ENCODE measurements at places on chromosomes 16 and 17. TPM values are rescaled to one million over a fixed set of nuclear protein-coding genes. Genes with fewer than 3 reads are reported as not detected.

DNA sequence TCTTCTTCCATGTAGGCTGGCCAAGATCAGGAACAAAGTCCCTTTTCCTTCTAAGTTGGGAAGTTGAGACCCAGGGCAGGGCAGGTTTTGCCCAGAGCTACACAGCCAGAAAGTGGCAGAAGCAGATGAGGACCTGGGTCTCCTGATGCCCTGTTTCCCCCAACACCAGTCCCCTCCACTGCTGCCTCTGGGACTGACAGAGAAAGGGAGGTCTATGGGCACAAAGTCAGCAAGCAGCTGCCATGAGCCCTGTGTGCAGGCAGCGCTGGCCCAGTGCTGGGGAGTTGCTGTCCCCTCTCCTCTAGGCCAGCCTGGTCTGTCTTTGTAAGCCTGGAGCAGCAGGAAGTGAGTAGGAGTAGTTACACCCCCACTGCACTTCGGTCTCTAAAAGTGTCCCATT is 46.9 kb upstream of the NKD1 start:
- H3K27me3 ChIP-seq: peaks cover 2% of the 10 kb centered on the region
- no peak overlapping the region for H3K4me3 ChIP-seq
- DNase-seq: no peak

GRCh38 chr17:15112846-15113617 is 152.1 kb downstream of the PMP22 start:
- no peak for DNase-seq
- no peaks in the 10 kb centered on the region for H3K36me3 ChIP-seq
- no peaks in the 10 kb centered on the region for H3K27me3 ChIP-seq
- H3K27ac ChIP-seq: no peak overlapping the region
- H3K4me3 ChIP-seq: no peak overlapping the region

Gene FOXJ1
- polyA plus RNA-seq: not detected

GRCh38 chr17:27418366-27418615 is 38.0 kb upstream of the KSR1 start:
- no peaks in the 10 kb centered on the region for H3K27me3 ChIP-seq
- H3K4me1 ChIP-seq: no peaks in the 10 kb centered on the region

GRCh38 chr16:23667355-23667659 is 11.4 kb upstream of the PLK1 start:
- H3K36me3 ChIP-seq: peaks cover 16% of the 10 kb centered on the region
- no peaks in the 10 kb centered on the region for H3K4me1 ChIP-seq

DNA sequence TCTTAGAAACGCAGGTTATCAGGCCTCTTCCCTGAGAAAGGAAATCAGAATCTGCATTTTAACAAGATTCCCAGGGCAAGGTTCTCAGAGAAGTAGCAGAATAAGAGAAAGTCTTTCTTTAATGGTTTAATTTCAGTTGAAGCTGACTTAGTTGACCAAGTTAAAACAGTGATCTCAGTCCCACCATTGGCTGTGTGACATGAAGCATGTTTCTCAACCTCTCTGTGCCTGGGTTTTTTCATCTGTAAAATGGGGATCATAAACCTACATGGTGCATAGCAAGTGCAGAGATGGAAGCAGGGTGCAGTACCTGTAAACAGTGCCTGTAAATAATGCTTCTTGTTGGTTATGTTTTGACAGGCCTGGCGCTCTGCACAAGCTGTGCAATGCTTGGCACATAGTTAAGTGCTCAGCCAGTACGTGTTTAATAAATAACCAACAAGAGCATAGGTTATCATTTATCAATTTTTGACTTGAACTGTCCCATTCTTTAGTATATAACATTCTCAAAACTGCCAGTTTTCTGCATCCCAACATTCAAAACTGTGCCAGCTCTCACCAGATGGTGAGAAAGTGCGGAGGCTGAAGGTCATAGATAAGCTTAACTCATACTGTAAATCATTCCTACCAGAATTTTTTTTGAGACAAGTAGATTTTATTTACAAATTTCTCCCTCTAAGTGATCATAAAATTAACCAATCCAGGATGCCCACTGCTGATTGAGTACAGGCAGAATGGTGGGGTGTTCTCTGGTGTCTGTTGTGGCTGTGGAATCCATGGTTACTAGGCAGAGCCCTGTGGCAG is 6.9 kb downstream of the C17orf67 start:
- no peak overlapping the region for H3K4me3 ChIP-seq
- H3K27me3 ChIP-seq: no peaks in the 10 kb centered on the region
- H3K36me3 ChIP-seq: peaks cover 5% of the 10 kb centered on the region
- DNase-seq: no peak

GRCh38 chr17:76643553-76644148 is at the start of gene ST6GALNAC1:
TSS of gene ST6GALNAC1 (minus strand) at chr17:76643757. CDS start at chr17:76643638, 119 bp downstream.
- peaks cover 8% of the 10 kb centered on the region for H3K36me3 ChIP-seq
- peaks cover 9% of the 10 kb centered on the region for H3K27me3 ChIP-seq
- H3K27ac ChIP-seq: no peak within 1 kb of the TSS
- H3K4me3 ChIP-seq: no peak within 1 kb of the TSS
- no peak for DNase-seq
- H3K4me1 ChIP-seq: no peaks in the 10 kb centered on the region

DNA sequence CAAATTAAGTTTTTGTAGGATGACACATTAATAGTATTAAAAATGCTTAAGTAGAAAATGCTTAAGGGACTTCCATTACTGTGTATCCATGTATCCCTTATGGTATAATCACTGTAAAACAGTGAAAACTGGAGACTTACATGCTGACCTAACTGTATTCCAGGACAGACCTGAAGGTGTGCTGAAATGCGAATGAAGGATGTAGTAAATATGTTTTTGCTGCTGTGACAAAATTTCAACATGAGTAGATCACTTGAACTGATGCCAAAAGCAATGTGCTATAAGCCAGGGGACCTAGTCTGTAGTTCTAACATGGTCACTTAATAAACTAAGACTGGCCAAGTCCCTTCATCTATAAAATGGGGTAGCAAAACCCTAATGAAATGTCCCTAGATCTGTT is 142.0 kb upstream of the CORO6 start:
- no peak overlapping the region for H3K27ac ChIP-seq
- no peak overlapping the region for H3K4me3 ChIP-seq
- H3K36me3 ChIP-seq: no peaks in the 10 kb centered on the region

GRCh38 chr17:1484060-1484535 is 8.4 kb downstream of the MYO1C start:
- no peak for DNase-seq
- no peak overlapping the region for H3K27ac ChIP-seq
- peaks cover 4% of the 10 kb centered on the region for H3K36me3 ChIP-seq
- peaks cover 20% of the 10 kb centered on the region for H3K4me1 ChIP-seq

DNA sequence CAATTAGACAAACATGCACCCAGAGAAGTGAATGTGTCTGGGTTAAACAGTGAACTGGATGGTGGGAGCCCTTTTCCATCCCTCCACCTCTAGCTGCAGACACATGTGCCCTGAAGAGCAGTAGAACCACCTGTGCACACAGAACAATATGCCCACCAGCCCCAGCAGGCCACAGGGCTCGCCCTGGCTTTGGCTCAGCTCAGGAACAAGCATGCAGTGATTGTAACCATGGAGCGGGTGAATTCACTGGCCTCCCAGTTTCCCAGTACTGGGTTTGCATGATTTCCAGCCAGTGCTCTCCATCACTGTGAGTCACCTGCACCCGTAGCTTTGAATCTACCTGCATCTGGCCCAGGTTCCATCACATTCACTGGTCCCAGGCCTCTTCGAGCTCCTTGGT is 5.2 kb downstream of the GPR179 start:
- no peak overlapping the region for H3K27ac ChIP-seq
- no peaks in the 10 kb centered on the region for H3K36me3 ChIP-seq
- no peak for DNase-seq
- H3K4me3 ChIP-seq: no peak overlapping the region
- H3K27me3 ChIP-seq: peaks cover 8% of the 10 kb centered on the region
- H3K4me1 ChIP-seq: no peaks in the 10 kb centered on the region

Gene PLCD3
- 0.75 TPM for polyA plus RNA-seq

GRCh38 chr16:16096858-16097213 is 126.5 kb downstream of the ABCC6 start:
- DNase-seq: no peak
- H3K4me3 ChIP-seq: no peak overlapping the region
- no peaks in the 10 kb centered on the region for H3K27me3 ChIP-seq
- H3K4me1 ChIP-seq: no peaks in the 10 kb centered on the region

- H3K36me3 ChIP-seq: no peaks in the 10 kb centered on the region
- H3K27ac ChIP-seq: no peak overlapping the region
- H3K4me3 ChIP-seq: no peak overlapping the region
- H3K4me1 ChIP-seq: no peaks in the 10 kb centered on the region
- no peaks in the 10 kb centered on the region for H3K27me3 ChIP-seq
- no peak for DNase-seq
These were observed 36.4 kb downstream of the EFCAB5 start for GRCh38 chr17:29977836-29978235.

- no peak for DNase-seq
- no peaks in the 10 kb centered on the region for H3K4me1 ChIP-seq
- peaks cover 2% of the 10 kb centered on the region for H3K27me3 ChIP-seq
These were observed 267.5 kb downstream of the HS3ST4 start for GRCh38 chr16:25959221-25959620.

DNA sequence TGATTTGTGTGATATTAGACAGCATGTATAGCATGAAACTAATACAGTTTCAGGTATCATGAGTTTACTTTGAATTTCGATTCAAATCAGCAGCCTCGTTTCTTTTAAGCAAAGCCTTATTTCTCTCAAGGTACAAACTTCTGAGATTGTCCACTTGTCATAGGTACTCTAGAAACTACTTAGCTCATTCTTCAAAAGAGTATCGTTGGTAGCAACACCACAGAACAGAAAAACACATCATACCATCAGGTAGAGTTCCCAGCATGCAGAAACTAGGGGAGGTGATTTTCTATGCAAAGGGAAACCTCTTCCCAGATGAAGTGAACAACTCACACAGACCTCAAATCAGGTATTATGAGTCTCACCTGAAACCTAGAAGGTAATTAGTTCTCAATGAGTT is 237.0 kb upstream of the SOX9 start:
- H3K4me1 ChIP-seq: no peaks in the 10 kb centered on the region
- no peak overlapping the region for H3K4me3 ChIP-seq
- peaks cover 2% of the 10 kb centered on the region for H3K27me3 ChIP-seq
- H3K27ac ChIP-seq: no peak overlapping the region
- H3K36me3 ChIP-seq: no peaks in the 10 kb centered on the region

DNA sequence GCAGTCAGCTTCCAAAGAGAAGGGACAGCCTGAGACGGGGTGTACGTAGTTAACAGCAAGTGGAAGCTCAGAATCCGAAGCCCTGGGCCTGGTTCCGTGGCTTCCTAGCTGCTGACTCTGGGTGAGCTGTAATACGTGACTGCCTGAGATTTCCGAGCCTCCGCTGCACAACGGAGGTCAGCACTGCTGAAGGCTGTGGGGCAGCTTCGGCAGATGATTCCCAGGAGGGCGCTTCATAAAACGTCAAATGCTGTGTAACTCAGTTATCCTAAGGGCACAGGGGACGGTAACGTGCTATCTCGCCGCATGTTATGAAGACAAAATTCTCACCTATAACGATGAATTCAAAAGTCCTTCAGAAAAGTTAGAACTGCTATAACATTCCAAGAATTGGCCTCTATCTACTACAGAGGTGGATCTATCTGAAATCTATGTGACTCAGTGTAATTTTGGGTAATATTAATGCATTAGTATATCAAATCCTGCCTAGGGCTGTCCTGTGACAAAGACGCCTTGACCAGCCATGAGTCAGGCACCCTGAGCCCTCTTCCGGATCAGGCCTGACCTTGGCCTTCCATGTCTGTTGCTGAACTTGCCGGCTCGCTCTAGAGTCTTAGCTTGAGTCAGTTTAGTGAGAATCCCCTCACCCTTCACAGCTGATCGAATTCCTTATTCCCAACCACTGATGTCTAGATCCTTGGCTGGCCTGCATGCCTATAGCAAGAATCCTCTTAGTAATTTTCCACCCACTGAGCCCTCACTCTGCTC is 43.5 kb downstream of the MARF1 start:
- H3K27ac ChIP-seq: peak overlapping the region; percentile 22
- peaks cover 14% of the 10 kb centered on the region for H3K4me1 ChIP-seq
- H3K36me3 ChIP-seq: peaks cover 87% of the 10 kb centered on the region

GRCh38 chr17:72915625-72916081 is 176.8 kb downstream of the SLC39A11 start:
- no peaks in the 10 kb centered on the region for H3K4me1 ChIP-seq
- no peak overlapping the region for H3K4me3 ChIP-seq
- no peak overlapping the region for H3K27ac ChIP-seq

DNA sequence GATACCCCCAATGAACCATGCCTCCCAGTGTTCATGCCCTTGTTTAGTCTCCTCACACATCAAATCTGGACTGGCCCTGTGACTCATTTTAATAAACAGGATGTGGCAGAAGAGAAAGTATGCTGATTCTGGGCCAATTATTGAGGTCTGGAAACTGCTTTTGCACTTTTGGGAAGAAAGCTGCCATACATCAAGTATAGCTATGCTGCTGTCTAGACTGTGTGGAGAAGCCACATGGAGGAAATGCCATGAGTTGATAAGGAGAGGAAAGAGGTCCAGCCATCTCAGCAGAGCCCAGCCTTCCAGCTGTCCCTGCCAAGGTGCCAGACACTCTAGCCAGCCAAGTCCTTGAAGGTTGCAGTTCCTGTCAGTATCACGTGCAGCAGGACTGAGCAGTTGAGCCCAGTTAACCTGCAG is 16.7 kb downstream of the RPRML start:
- H3K4me1 ChIP-seq: peaks cover 5% of the 10 kb centered on the region
- peaks cover 1% of the 10 kb centered on the region for H3K27me3 ChIP-seq
- H3K27ac ChIP-seq: no peak overlapping the region

Measured in immature natural killer cell (primary cell).